ENCODE measurements at places on chromosomes 16 and 17. TPM values are rescaled to one million over a fixed set of nuclear protein-coding genes. Genes with fewer than 3 reads are reported as not detected.

DNA sequence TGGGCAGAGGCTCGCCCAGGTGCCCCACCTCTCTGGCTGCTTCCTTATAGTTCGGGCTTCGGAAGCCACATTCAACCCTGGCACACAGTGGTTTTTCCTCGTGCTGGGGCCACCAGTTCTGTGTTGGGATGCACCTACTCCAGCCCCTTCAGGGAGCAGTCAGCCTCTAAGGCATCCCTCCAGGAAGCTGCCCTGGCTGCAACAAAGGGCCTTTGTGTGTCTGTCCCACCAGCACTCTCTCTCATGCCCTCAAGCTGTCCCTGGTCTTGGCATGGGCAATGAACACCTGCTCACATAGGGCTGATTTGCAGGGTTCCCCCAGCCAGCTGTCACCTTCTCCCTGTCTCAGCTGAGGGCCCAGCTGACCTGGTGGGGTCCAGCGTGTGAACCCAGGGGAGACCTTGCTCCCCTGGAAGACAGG, 754 bp upstream of the NOXO1 start:
- DNase-seq = no peak

GRCh38 chr16:16857012-16857411, 478.1 kb downstream of the NPIPA7 start:
- DNase-seq = no peak

- no peak for DNase-seq
These were observed 7.1 kb upstream of the CDH15 start for GRCh38 chr16:89164436-89164835.

DNA sequence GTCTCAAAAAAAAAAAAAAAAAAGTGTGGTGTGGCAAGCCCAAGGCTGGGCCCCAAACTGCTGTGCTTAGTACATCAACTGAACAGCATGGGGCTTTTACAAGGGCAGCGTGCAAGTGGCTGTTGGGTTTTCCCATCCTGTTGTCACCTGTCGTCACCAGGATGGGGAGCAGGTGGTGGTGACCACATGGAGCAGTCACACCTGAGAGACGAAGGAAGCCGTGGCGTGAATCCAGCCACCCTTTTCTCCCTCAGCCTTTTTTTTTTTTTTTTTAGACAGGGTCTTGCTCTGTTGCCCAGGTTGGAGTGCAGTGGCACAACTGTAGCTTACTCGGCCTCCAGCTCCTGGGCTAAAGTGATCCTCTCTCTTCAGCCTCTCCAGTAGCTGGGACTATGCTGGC, 4.1 kb upstream of the MRPL58 start:
- no peak for DNase-seq

DNA sequence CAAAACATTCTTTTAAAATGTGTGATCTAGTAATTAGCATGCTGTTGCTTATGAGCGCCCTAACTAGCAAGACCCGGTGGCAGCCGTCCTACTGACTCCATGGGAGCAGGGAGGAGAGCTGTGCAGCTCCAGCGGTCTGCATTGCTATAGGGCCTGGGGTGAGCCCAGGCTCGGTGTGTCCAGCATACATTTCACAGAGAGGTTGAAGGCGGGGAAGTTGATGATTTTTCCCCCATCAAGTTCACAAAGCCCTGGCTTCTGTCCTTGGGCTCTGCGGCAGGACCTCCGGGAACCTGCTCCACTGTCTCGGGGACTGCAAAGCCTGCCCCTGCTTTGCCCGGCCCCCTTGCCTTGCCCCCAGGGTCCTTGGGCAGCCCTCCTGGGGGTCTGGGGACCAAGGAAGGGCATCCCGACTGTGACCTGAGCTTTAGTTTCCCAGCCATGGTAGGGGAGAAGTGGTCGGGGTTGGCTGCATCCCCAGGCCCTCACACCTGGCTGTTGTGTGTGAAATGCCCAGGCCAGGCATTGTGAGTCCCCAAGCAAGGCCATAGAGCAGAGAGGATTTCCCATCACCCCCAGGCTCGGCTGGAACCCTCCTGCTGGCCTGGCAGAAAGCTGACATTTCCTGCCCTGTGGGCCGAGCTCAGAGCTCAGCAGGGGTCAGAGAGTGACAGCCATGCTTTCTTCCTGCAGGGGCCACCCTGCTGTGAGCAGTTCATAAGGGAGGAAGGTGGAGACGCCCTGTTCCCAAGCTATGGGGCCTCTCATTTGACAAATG, 24.8 kb downstream of the KCNJ12 start:
- no peak for DNase-seq

- DNase-seq = no peak
These were observed 169.3 kb downstream of the RBFOX3 start for GRCh38 chr17:79441356-79442160.

GRCh38 chr16:56279132-56279531, 87.8 kb downstream of the GNAO1 start:
- DNase-seq = peak; percentile 89

DNA sequence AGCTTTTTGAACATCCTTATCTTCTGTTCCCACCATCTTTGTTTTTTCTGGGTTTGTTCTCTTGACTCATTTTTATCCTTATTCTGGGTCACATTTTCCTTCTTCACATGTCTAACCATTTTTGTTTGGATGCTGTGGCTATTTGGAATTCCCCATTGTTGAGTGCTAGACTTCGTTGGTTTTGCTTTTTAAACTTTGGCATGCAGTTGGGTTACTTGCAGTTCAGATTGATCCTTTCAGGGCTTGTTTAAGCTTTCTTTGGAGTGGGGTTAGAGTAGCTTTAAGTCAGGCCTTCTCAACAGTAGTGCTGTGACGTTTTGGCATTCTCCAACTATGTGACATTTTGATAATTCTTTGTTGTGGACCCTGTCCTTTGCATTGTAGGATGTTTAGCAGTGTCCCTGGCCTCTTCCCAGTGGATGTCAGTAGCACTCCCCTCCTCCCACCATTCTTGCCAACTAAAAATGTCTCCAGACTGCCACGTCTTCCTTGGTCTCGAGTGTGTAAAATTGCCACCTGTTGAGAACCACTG, 21.1 kb downstream of the PRMT7 start:
- no peak for DNase-seq

The SOX9 gene
- not detected for total RNA-seq

GRCh38 chr17:37478187-37478586, 11.5 kb upstream of the DUSP14 start:
- no peak for DNase-seq

The PSMB10 gene
- 205 TPM for total RNA-seq

GRCh38 chr17:78780335-78780734, 1.7 kb downstream of the CYTH1 start:
- DNase-seq = peak; percentile 42

- DNase-seq = no peak
These were observed 387.4 kb upstream of the ASIC2 start for GRCh38 chr17:33680472-33680871.

- no peak for DNase-seq
These were observed 49.0 kb upstream of the ZCCHC14 start for GRCh38 chr16:87541872-87542234.

- no peak for DNase-seq
These were observed 327.7 kb downstream of the BCAS3 start for GRCh38 chr17:61005358-61005757.

The RNF43 gene
- total RNA-seq = 0.34 TPM

- DNase-seq = no peak
These were observed 105.8 kb upstream of the TNRC6C start for GRCh38 chr17:77852731-77853130.

DNA sequence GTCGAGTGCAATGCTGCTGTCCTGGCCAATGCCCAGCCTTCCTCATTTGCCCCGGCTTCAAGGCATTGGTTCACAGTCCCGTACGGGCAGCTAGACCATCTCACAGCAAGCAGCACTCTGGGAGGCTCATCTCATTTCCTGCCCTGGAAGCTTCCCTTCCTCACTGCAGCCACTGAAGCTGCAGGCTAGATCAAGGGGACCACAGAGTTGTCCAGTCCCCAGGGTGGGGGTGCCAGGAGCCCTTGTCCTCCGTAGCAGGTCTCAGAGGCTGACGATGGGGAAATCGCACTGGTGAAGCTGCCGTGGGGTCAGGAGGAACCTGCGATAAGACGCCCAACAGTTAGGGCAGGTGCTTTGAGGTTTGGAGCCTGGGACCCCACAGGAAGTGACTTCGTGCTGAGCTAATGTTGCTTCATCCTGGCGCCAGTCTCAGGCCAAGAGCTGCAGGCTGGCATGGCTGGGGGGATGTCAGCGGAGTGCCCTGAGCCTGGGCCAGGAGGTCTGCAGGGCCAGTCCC, at the start of gene SPNS3:
TSS of gene SPNS3 (plus strand) at position 426 of the 517 bp plus-strand sequence. CDS start at position 454, 28 bp downstream.
- DNase-seq = peak; percentile 73

The KRT9 gene
- total RNA-seq = not detected

The SULT1A4 gene
- total RNA-seq = 2.3 TPM

DNA sequence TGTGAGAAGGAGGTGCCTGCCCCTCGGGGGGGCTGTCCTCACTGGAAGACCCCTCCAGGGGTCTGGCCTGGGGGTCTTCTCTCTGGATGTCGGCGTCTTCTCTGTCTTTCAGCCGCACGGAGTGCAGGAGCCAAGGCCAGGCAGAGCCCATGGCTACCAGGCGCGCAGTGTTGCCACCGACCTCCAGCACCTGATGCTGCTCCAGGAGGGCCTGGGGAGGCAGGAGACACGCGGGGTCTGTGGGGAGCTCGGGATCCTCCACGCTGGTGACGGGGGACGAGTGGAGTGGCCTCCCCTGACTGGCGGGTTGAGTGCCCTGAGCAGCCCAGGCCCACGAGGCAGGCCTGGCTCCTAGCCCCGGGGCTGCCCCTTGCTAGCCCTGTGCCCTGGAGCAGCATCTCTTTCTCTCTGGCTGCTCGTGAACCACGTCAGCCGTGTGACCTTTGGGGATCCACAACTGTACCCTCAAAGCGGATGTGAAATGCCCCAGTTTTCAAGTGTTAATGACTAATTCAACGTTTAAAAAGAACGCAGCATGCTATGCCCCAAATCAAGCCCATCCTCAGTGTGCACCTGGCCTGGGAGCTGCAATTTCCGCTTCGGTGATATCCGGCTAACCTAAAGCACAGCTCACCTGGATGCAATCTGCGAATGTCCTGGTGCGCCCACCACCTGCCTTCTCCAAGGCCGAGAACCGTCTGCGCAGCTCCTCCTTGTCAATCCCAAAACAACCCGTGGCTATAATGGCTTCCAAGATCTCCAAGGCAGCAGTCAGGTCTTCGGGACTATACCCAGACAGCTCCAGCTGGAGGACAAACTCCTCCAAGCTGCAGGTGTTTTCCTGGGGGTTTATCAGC, 62.9 kb downstream of the IL21R start:
- DNase-seq = peak; percentile 58

GRCh38 chr17:60332574-60332973, 59.4 kb downstream of the USP32 start:
- DNase-seq = no peak

The NPIPB2 gene
- 11.0 TPM for total RNA-seq

DNA sequence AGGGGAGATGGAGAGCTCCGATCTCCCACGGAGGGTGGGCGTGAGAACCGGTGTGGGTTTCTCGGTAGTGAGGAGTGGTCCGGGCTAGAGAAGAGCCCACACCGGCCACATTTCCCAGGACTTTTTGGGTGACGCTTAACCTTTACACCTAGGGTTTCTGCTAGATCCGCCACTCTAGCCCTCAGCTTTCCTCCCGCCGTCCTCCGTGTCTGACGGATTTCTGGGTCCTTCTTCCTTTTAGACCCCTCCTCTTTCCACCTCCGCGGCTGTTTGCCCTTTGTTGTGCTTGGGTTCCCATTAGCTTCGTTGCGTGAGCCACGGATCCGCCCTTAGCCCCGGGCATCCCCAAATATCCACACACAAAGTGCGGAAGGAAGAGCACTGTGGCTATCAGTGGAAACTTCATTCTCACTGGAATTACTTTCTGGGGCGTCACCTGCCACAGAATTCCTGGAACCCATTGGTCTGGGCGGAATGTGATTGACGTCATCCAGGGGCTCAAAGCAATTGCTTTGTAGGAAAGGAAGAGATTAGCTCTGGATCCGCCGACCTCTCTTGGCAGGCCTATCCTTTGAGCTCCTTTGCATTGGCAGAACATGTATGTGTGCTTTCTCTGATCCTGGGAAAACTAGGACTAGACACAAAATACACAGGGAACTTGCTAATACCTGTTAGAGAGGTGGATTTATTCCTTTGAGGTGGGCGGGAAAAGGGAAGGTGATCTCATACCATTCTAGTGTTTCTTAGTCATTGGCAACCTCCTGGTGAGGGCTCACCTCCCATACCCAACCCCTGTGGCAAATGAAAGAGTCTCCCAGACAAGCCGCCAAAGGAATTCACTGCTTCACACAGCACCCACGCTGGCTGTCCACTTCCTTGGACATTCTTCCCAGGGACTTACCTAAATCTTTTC, 654 bp downstream of the TNFAIP1 start:
- peak; percentile 60 for DNase-seq

DNA sequence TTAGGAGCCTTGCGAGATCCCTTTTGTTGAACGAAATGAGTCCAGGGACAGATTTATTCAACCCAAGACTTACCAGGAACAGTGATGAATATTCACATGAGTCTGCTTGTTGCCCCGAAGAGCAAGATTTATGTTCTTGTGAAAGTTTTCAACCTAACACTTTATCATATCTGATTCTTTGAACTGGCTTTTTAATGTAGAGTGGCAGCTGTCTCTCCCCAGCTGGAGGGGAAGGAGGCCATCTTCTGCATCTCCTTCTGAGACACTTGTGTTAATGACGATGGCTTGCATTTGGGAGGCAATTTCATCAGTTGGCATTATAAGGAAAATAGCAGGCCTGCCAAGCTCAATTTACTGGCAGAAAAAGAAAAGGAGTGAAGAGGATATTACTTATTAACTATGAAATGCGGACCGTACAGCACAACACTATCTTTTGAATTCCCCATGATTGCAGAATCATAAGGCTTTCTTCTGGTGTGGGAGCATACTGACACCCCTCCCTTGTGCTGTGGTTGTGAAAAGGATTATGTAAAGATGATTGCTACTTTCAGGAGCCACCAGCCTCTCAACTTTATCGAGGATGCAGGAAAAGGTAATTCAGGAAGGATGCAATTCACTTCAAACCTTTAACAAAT, 35.7 kb downstream of the SMARCE1 start:
- peak; percentile 22 for DNase-seq

GRCh38 chr17:68418876-68419275, 38.4 kb downstream of the WIPI1 start:
- DNase-seq = no peak

DNA sequence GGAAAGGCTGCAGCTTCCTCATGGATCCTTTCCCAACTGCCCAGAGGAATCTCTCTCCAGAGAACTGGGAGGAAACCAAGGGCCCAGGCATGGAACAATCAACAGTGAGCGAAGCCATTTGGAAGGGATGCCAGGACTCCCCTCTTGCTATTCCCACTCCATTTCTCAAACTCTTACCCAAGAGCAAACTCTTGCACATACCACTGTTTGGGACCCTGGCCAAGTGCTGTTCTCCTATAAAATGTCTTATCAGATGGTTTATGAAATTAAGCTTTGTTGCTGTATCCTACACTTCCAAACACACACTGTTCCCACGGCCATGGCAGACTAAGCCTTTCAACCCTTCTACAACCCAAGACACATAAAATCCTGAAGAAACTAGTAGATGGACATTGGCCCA, 48.3 kb upstream of the AXIN2 start:
- no peak for DNase-seq
